ENCODE measurements at places on chromosomes 6 and 20. TPM values are rescaled to one million over a fixed set of nuclear protein-coding genes. Genes with fewer than 3 reads are reported as not detected.

The SYTL3 gene
- total RNA-seq: 0.17 TPM

The ZNF831 gene
- not detected for total RNA-seq

The SLC16A10 gene
- total RNA-seq: 11.3 TPM

The PM20D2 gene
- total RNA-seq: 26.3 TPM

The OVOL2 gene
- total RNA-seq: 0.21 TPM

The RPS21 gene
- total RNA-seq: 2,647 TPM

The PROCR gene
- 1.4 TPM for total RNA-seq

The GDAP1L1 gene
- total RNA-seq: not detected

DNA sequence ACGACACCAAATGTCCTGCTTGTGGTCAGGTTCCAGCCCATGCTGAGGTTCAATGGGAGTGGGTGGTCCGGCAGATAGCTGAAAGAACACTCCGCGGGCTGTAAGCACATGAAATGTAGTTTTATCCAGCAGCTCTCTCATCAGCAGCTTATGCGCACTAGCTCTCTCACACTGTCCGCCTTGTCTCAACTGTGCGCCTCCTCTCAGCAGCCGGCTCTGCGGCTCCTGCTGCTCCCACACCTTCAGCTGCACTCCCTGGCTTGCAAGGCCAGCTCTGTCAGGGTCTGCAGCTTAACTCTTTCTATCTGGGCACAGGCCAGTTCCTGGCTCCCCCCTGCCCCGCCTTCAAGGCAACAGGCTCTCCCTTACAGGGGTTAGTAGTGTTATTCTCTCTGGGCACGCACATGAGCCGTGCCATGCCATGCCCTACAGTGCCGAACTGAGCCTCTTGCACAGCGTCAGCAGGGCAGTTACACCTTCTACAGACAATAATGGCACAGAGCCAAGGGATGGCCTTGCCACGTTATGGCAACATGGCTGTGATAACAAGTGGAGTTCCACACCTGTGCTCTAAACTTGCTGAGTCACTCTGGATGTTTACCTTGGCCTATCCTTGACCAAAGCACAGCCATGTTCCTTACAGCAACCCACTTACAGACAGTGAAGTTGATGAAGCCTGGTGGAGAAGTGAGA lies 84.0 kb upstream of the LRFN2 start:
- peak; percentile 37 for DNase-seq

GRCh38 chr6:38264605-38265004 lies 375.1 kb downstream of the BTBD9 start:
- peak; percentile 22 for DNase-seq

GRCh38 chr6:67881706-67882065 lies 753.4 kb upstream of the ADGRB3 start:
- no peak for DNase-seq

DNA sequence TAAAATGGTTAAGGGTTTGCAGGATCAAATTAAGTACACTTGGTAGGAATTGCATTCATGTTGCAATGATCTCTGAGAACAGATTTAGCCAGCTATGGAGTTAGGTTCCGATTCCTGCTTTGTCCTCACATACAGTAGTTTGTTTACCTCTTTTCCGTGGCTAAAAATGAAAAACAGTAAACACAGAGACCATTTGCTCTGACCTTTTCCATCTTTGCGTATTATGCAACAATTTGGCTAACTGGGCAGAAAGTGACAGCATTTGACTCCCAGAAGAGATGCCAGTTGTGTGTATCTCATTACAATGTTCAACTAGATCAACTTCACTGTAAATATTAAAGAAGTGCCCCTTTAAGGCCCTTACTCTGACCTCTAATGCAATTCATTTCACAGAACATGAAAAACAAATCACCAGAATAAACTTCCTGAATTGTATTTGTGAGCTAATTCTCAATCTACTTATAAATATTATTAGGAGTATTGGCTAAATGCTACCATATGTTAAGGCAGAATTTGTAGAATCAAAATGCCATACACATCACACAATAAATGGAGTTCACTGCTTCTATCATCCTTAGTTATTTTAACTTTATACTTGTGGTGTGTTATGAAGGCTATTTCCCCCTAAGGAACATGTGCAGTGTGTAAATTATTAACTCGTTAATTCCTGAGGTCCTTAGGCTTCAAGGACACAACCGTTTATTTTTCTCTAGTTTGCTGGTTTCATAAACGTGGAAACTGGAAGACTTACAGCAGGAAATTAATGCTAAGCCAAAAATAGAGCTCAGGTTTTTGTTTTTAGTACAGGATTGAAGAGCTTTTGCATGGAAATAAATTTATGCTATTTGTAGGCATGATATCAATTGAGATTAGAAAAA lies 380.7 kb upstream of the CITED2 start:
- peak; percentile 40 for DNase-seq

- no peak for DNase-seq
Measured at GRCh38 chr20:46520540-46520939, 7.2 kb upstream of the ZNF334 start.

DNA sequence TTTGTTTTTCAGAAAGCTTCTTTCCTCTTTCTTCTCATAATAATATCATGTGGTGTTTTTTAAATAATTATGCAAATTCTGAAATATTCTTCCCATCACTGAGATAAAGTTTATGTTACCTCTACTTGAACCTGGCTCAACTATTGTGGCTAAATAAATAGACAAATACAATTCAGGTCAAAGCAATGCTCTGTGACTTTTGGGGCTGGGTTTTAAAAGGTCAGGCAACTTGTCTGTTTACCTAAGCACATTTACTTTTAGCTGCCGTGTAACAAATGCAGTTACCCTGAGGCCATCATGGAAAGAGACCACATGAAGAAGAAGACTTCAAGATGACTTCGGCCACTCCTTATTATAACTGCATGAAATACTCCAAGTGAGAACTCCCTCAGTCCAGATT lies 33.7 kb upstream of the MEI4 start:
- DNase-seq: no peak

- no peak for DNase-seq
Measured at GRCh38 chr6:144675231-144675861, 390.2 kb downstream of the UTRN start.

GRCh38 chr6:2118136-2118535 lies 127.3 kb downstream of the GMDS start:
- no peak for DNase-seq

- peak; percentile 30 for DNase-seq
Measured at GRCh38 chr6:89483111-89483720, 50.3 kb downstream of the ANKRD6 start.

- DNase-seq: no peak
Measured at GRCh38 chr6:23498013-23498412, 628.0 kb upstream of the NRSN1 start.

DNA sequence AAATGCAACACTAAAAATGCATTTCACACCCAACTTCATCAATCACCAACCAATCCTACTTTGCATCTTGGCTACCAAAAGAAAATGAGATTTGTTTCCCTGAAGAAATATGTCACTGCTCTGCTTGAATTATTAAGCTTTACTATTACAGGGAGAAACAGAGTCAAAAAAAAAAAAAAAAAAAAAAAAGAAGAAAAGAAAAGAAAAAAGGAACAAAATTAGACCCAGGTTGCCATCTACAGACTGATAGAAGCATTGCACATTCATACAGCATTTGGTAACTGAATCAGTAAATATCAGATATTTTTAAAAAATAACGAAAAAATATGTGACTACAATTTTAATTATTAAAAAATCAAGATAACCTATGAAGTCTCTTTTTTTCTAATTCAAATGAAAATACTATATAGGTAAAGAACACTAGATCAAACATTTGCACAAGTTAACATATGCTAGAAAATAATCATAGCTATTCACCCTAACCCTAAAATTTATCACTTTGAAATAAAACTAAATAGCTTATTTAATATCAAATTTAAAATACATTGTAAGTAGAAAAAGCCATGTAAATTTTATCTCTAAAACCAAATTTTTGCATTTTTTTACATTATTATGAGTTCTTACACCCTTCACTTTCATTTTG lies 83.3 kb downstream of the DCDC2 start:
- no peak for DNase-seq

All from HepG2 (cell line).